ENCODE measurements at places on chromosomes 2 and 18.

DNA sequence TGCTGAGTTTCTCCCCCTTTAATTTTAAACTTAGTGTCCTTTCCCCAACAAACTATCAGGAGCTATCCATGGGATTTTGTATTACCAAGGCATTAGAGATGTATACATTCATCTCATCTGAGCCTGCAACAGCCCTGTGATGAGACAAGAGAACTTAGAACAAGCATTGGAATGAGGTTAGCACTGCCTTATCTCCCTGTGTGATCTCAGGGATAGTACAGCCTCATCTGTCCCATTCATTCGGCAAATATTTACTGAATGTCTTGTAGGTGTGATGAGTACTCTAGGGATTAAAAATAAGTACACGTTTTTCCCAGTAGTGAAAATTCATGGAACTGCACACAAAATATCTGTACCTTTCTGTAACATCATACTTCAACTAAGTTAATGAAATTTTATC, 45.6 kb downstream of the PAIP2B start:
- DNase-seq, result no peak

DNA sequence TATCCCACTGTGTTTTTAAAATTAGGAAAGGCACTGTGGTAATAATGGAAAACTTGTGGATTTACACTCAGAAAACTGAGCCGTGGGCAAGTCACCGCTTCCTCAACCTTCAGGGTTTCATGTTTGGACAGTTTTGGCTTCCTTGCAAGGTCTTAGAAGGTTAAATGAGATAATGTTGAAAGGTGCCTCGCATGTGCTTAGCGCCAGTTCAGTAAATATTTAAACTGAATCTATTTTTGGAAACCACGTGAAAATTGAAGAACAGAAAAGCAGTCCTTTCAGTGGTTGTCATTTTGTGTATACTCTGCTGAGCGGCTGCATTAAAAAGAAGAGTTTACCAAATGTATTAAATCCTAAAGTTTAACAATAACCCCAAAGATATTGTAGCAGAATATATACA, 15.2 kb upstream of the AGAP1 start:
- DNase-seq, result no peak

DNA sequence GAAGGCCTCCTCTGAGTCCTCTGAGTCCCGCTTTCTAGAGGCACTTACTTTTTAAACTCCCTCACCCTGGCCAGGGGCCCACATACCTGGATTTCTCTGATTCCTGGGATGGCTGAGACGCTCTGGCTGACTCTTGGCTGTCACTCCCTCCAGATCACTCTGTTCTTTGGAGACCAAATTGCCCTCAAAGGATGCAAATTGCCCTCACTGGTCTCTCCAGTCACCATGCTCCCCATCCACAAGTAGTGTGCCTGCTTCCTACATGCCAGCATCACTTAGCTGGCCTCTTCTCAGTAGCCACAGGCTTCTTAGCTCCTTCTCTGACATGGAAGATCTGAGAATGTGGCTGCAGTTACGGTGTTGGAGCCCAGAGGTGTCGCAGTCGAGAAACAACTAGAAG, 41.3 kb upstream of the CCDC68 start:
- DNase-seq, result no peak

DNA sequence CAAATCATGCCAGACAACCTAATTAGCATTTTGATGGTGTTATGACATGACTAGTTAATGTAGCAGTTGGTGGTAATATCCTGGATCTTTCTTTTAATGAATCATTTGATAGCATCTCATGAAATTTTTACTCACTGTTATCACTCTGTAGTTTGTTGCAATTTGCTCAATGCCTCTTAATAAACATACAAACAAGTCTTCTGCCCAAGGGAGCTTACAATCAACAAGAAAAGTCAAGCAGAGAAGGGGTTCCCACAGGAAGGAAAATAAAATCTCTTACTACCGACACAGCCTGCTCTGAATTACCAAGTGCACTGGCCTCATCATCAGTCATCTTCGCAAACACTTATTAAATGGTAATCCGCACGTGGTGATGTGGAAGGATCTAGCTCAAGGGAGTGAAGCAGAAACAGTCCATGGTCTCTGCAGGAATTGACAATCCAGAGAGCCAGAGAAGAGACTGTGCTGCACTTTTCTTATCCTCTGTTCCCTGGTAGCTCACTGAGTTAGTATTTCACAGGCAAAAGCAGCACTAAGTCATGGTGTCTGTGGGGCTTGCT, 263.5 kb downstream of the EPHA4 start:
- no peak for DNase-seq

DNA sequence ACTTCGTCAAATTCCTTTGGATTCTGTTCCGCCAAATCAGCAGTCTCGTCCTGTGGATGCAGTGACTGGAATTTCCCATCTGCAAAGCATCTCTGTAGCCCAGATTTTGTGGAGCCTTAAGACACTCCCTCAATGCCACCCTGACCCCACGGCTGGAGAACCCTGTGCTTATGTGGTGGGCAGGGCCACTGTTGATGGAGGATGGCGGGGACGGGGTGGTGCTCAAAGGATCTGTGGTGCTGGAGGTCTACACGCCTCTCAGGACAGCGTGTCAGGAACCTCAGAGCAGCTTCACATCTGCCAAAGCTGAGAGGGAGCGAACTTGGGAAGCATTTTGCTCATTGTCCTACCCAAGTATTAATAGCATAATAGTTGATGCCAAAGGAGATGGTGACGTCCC, 200.1 kb downstream of the MGAT5 start:
- no peak for DNase-seq
